ENCODE measurements at places on chromosomes 2 and 18.
A peak's percentile ranks its signal among the peaks of the same experiment; 100 is the strongest.

GRCh38 chr2:120826716-120827410 is 91.2 kb downstream of the GLI2 start:
- DNase-seq, result peak; percentile 24

DNA sequence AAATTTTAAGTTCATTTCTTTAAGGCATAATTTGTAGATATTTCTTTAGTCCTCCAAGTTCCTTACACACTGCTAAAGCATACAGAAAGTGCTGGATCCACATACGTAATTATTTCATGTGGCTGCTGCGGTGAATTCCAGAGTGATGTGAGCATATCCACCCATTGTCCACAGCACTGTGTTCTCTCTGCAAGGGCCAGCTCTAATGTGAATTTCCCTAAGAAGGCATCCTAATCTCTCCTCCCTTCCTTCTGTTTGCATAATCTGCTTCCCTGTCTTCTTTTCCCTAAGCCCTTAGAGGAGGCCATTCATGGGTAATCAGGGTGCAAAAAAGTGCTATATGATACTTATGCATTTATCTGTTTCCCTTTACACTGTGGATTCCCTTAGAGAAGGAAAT is 57.2 kb downstream of the COBLL1 start:
- no peak for DNase-seq

GRCh38 chr18:48027401-48027963 is 97.0 kb upstream of the SMAD2 start:
- DNase-seq, result no peak

- DNase-seq, result no peak
Measured at GRCh38 chr18:7974200-7974874, 407.2 kb downstream of the PTPRM start.

- DNase-seq, result no peak
Measured at GRCh38 chr2:48799601-48800000, 44.1 kb upstream of the LHCGR start.

DNA sequence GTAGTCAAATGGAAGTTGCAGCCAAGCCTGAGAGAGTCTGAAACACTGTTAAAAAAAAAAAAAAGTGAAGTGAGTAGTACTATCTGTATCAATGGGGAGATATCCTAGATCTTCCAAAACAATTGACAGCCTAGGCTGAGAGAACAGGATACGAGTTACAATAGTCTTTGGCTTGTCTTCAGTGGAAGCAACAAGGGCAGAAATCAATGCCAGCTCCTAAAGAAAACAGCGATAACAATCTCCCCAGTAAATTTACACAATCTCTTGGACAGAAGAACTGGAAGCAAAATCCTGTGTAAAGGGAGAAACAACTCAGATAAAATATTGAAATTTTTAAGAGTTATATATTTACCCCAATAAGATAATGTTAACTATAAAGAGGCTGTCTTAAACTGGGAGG is 508.7 kb downstream of the LRRTM4 start:
- no peak for DNase-seq

- no peak for DNase-seq
Measured at GRCh38 chr2:47509250-47509649, 106.3 kb downstream of the MSH2 start.

DNA sequence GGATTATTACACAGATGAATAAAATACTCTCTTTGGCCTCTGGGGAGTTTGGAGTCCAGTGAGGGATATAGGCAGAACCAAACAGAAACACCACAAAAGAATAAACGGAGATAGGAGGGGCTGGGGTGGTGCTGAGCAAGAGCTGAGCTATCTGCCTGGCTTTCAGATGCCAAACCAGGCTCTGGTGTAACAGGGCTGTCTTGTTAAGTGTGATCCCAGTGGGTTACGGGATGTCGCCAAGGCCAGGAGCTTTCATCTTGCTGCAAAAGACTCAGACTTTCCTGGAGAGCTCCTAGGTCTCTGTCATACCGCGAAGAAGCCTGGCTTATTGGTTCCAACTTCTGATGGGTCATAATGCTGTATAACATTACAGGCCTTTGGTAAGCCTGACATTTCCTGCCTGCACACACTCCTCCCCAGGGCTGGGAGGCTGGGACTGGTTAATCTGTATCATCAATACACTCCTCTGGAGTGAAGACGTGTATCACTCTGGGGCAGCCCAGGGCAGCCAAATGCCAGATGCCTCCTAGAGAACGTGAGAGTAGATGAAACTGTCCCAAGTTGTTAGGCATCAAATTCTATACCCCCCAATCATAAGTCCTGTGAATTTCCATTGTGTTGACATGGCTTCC is 60.5 kb downstream of the STPG4 start:
- no peak for DNase-seq

- DNase-seq, result no peak
Measured at GRCh38 chr2:235968155-235968554, 200.0 kb downstream of the GBX2 start.

DNA sequence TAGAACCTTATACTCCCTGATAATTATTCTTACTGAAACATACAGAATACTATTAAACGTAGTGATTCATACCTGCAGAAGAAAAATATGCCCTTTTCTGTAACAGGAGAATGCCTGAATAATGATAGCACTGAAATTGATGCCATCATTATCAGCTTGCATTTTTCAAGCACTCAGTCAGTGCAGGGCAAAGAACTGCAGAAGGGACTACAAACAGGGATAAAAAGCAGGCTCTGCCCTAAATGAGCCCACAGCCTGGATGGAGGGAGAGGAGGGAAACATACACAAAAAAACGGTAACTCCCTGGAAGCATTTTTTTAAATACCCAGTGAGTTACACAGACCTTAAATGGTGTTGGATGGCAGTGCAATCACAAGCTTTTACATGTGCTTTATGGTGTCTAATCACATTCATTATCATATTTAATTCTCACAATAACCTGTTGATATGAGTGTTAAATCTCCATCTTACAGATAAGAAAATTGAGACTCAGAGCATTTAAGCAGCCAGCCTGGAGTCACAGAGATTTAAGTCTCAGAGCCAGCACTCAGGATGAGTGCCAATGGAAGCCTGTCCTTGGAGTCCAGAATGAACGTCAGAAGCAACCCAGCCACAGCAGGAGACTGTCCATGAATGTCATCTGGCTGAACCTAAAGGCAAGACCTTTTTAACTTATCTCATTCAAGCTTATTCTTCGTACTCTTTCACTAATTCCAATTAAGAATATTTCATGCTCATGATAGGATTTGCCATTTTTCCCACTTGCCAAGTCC is 139.3 kb upstream of the CTNNA2 start:
- no peak for DNase-seq

GRCh38 chr18:12990641-12990966 is 558 bp upstream of the CEP192 start:
- DNase-seq, result no peak

DNA sequence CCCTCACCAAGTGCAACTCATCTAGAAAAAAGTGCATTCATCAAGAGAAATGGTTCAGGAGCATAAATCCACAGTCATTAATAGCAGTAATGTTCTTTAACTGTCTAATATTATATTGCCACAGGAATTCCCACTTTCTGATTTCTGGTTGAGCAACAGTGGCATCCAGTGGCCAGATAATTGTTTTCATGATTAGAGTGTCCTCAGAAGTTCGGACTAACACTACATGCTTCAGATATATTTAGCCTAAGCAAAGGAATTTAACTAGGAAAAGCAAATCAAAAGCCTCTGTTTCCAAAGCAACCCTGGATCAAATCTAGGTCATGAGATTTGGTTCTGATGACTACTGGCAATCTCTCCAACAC is 9.8 kb upstream of the ERBB4 start:
- DNase-seq, result peak; percentile 70

DNA sequence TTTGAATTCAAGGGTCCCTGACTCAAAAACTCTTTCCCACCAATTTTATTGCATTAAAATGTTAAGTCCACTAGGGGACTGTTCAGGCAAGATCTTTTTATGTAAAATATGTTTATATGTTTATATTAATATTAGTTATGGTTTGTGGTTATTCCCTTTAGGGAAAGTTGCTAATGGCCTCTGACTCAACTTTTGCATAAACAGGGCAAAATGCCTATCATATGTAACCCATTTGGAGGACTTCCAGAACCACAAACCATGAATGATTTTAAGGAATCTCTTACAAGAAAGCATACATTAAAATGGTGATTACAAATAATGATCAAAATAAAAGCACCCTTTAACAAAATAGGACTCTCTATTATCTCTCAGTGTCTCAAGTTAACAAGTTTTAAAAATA is 1484.5 kb upstream of the ZEB2 start:
- no peak for DNase-seq

DNA sequence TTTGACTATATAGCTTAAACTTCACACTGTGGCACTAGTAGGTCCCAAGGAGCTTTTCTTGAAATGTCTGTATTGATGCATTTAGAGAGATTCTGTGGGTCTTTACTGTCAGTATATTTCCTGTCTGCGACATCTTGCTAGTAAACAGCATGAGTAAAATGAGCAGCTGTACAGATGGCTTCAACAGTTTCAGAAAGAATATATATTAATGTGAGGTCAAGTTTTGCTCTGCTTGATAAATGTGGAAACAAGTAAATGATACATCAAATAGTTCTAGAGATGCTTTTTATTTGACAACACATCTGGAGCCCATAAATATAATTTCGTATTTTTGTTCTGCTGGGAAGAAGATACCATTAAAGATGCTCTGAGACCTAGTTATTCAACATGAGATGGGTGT is 310.9 kb upstream of the COL3A1 start:
- DNase-seq, result no peak

DNA sequence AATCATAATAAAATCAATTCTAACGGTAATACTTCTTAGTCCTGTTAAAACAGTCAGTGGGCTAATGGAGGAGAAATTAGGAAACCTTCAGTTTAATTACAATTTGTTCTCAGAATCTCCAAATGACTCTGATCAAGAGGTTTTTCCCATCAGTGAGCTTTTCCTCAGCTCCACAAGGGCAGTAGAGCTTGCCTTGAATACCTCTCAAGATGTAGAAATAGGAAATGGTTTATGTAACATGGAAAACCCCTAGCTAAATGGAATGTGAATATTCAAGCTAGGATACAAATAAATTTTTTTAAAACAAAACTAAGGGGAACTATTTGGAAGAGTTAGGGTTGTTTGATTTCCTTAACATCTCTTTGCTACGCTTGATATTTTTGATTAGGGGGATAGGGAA is 87.5 kb downstream of the PLEKHM3 start:
- DNase-seq, result no peak

- DNase-seq, result no peak
Measured at GRCh38 chr2:10329580-10329879, 26.8 kb downstream of the HPCAL1 start.

- DNase-seq, result no peak
Measured at GRCh38 chr18:79337620-79338019, 58.1 kb upstream of the NFATC1 start.

GRCh38 chr2:129611471-129611870 is 368.0 kb upstream of the RAB6C start:
- no peak for DNase-seq

GRCh38 chr18:45339810-45340550 is 275.3 kb upstream of the SLC14A2 start:
- no peak for DNase-seq

- no peak for DNase-seq
Measured at GRCh38 chr2:118168615-118169014, 80.3 kb downstream of the INSIG2 start.

DNA sequence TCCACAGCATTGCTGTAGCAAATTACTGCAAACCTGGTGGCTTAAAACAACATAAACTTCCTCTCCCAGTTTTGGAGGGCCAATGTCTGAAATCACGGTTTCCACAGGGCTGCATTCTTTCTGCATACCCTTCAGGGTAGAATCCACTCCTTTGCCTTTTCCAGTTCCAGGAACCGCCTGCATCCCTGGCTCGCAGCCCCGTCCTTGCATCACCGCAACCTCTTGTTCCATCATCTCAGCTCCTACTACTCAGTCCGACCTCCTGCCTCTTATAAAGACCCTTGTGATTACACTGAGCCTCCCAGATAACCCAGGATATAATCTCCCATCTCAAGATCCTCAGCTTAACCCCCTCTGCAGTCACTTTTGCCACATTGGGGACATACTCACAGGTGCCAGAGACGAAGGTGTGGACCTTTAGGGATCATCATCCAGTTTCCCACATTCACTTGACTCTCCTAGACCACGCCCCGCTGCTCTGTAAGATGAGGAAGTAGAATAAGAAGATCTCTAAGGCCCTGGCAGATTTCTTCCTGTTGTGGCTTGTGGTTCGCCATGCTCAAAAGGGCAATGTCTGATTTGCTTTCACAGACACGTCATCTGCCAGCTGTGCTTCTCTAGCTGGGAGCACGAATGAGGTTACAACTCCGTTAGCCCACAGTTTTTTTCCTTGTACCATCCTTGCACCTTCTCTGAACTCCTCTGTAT is 103.6 kb upstream of the AGAP1 start:
- no peak for DNase-seq

DNA sequence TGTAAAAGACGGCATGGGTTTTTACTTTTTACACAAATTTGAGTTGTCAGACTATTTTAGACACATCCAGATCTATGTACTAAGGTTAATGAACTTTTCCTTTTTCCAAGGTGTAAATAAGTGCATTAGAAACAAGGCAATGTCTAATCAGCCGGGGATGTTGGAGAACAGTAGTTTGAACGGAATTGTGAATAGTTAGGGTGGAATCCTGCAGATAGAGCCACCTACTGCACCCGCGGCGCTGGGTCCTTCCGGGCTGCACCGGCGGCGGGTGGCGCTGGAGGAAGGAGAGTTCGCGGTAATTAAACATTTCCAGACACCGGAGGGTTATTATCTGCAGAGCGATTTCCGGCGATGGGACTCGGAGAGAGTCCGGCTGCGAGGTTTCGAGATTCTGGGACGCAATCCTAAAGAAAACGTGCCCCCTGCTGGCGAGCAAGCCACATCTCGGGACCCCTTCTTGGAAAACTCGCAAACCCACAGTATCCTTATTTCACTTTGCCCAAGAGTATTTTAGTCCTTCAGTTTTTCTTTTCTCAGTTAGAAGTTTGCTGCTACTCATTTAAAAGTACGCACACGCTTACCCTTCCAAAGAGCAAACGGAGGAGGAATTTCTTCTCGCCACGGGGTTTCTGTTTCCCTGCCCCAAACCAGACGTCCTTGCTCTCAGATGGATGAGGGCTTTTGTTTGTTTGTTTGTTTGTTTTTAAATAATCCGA is 4.5 kb upstream of the OSR1 start:
- DNase-seq, result peak; percentile 67

- DNase-seq, result no peak
Measured at GRCh38 chr2:161419638-161420190, 3.6 kb downstream of the TBR1 start.

DNA sequence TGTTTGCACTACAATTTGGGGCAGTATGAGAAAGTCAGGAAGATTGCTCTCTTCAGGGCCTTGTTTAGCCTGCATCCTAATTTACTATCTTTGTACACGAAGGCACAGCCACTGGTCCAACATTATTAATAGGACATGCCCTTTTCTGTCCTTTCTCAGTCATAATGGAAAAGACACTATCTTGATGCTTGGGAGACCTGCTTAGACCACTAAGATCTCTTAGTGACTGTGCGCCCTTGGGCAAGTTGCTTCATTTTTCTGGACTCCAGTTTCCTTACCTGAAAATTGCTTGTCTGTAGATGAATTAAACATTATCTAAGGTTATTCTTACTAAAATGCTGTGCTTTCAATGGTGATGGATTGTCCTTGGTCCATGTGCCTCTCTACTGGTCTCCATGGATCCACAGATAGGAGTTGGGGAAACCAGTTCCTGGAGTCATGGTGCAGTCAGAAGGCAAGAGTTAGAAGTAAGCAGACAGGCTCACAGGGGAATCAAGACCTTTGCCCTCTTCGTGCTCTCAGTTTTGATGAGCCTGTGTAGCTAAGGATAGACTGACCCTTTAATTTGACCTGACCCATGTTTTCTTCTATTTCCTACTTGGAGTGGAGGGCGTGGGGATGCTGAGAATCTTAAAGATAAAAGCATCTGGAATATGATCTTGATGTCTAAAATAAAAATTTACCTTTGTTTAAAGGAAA is 114.0 kb downstream of the RAPGEF4 start:
- no peak for DNase-seq

GRCh38 chr2:24881623-24882022 is 38.4 kb downstream of the ADCY3 start:
- no peak for DNase-seq
